ENCODE measurements at places on chromosomes 16 and 17.

DNA sequence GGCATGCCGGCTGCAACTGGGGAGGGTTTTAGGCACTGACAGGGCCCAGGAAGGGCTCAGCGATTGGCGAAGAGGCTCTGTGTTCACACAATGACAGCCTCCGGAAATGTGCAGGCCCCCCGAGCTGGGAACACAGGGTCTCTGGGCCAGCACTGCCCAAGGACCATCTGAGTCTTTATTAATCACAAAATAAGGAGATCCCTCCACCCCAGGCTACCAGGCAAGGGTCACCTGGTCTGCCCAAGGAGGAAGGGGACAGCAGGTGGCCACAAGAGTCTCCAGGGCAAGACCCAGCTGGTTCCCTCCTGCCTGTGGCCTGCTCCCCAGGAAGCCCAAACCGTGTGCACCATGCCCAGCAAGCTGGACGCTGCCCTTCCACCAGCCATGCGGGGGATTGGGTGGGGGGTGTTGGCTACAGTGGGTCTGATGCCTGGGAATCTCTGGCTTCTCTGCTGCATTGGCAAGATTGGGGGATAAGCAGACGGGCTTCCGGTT is 52.1 kb upstream of the TNRC6C start:
- DNase-seq = no peak

- DNase-seq = peak; percentile 28
These were observed 59.5 kb upstream of the GSE1 start for GRCh38 chr16:85553436-85554113.

DNA sequence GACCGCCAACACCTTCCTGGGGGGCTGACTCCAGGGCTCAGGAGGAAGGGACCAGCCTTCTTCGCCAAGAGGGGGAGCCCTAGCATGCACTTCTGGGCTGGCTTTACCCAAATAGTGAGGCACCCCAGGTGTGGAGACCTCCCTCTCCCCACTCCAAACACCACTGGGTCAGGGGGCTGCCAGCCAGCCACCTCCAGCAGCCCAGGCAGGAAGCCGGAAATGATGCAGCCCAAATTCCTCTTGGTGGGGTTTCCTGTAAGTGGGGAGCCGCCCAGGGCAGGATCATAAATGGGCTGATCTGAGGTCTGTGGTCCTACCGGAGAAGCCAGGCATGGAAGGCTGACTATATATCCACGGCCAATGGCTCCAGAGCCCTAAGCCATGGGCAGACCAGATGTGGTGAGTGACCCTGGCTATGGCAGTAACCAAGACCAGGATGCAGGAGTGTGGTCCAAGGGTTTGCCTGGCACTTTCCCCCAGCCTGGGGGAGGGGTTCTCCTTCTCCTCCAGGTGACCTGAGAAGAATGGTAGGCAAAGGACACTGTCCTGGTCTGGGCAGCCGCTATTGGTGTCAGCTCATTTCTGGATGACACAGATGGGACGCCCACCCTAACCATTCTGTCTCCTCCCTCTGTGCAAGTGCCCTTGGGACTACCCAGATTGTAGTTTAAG is 4.2 kb downstream of the GIT1 start:
- DNase-seq = no peak

DNA sequence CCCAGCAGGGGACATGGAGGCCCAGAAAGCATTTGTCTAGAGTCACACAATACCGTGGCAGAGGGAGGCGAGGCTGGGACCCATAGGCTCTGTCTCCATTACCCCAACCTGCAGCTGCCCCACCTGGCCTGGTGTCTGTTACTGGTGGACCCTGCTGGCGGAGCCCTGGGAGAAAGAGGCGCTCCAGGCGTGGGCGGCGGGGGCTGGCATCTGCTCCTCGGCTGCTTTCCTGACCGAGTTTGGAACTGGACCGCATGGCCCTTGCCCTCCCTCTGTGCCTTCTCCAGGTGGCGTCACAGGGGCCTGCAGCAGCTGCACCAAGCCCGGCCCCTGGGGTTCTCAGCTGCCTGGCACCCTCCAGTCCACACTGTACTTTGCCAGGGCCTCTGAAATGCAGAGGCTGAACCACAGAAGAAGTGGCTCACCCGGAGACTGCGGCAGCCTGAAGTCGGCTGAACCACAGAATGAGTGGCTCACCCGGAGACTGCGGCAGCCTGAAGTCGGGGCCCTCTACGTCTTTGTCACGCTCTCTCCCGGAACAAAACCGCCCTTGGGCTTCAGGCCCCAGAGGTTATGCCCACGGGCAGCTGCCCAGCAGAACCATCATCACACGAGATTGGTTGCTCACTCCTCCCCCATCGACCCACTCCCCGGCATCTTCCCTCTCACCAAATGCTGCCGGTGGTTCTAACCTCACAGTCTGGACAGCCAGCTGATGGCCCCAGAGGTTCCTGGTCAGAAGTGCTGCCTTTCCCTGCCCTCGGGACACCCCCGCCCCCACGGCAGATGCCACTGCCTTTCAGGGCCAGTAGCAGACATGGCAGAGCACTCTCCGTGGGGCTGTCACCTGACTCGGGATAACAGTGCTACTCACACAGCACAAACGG is 20.2 kb downstream of the CBFA2T3 start:
- DNase-seq = no peak

DNA sequence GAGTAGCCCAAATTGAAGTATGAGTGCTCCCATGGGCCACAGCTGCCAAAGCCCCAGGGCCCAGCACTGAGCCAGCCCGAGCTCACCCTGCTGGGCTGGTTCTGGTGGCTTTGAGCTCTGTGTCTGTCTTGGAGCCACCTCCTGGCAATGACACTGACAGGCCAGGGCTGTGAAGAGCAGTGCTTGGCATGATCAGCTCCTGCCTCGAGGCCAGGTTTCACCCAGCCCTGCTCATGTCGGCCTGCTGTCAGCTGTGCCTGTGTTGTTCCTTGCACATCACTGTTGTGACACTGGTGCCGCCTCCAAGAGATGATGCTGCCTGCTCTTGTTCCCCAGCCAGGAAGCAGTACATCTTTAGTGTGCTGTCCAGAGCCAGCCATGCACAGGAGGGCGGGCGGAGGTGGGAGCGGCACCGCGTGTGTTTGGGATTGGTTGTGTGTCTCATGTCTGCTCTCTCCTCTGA is 26.0 kb downstream of the PLD6 start:
- DNase-seq = peak; percentile 17

- DNase-seq = no peak
These were observed 10.7 kb downstream of the SGSM2 start for GRCh38 chr17:2347805-2348685.

- DNase-seq = no peak
These were observed 27.2 kb downstream of the SPNS2 start for GRCh38 chr17:4525691-4526397.

GRCh38 chr17:59899099-59899498 is 6.2 kb downstream of the RPS6KB1 start:
- no peak for DNase-seq

DNA sequence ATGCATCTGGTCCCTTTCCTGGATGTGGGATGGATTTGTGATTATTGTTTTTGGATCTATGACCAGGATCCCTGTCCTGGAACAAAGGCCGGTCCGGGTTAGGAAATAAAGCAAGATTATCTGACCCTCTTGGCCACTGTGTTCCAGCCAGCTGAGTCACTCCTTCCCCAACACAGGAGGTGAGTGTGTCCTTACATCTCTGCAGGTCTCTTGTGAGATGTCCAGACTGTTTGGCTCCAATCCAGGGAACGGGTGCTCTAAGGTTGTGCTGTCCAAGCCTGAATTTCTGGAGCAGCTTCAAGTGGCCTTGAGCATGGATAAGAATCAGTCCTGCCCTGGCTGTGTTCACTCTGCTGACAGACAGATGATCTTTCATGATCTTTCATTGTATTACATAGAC is 136.5 kb upstream of the CCL2 start:
- DNase-seq = no peak

- no peak for DNase-seq
These were observed 51.7 kb downstream of the NXN start for GRCh38 chr17:927611-928461.

DNA sequence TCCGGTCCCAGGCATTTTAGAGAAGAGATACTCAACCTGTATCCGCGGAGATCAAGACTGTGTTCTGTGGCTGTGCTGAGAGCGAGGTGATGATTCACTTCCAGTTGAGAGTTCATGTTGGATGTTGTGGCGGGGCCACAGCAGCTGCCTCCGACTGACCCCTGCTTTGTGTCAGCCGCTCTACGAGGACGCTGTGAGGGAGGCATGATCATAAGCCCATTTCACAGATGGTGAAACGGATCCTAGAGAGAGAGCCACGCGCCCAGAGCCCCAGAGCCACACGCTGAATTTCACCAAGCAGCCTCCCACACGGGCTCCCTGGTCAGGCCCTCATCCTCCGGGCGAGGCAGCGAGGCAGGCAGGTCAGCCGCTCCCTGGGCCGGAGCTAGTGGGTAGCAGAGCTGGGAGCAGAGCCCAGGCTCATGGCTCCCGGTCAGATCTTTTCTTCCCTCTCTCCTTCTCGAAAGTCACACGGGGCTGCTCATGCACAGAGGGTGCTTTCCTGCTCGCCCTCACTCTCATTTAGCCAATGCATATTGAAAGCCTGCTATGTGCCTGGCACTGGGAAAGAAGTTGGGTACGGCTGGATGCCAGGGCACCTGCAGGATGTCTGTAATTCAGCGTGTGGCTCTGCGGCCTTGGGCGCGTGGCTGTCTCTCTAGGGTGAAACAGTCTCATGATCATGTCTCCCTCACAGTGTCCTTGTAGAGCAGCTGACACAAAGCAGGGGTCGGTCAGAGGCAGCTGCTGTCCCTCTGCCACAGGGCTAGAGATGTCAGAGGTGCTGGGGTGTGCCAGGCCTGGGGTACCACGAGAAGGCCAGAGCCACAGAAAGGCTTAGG is 155.6 kb upstream of the CHMP6 start:
- no peak for DNase-seq

- no peak for DNase-seq
These were observed 16.4 kb upstream of the CUEDC1 start for GRCh38 chr17:57971572-57971971.

GRCh38 chr17:82534401-82534812 is 14.9 kb downstream of the FOXK2 start:
- DNase-seq = no peak

DNA sequence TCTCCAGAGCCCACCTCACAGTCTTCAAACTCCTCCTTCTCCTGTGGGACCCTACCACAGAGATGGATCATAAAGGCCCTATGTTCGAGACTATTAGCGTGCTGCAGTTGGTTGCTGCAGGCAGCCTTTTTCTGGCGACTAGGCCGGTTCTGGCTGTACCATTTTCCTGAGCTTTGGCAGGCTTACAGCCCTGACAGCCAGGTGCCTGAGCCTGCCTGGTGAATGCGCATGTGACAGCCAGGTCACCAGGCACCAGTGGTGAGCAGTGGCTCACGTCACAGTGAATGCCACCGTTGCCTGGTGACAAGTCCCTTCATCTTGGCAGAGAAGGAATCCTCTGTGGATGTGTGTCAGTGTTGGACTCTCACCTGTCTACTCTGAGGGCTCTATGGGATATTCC is 978.8 kb downstream of the KCNJ18 start:
- no peak for DNase-seq

- DNase-seq = peak; percentile 18
These were observed 118.5 kb downstream of the C16orf78 start for GRCh38 chr16:49491771-49492761.

GRCh38 chr16:82470016-82470415 is 156.8 kb upstream of the CDH13 start:
- no peak for DNase-seq

DNA sequence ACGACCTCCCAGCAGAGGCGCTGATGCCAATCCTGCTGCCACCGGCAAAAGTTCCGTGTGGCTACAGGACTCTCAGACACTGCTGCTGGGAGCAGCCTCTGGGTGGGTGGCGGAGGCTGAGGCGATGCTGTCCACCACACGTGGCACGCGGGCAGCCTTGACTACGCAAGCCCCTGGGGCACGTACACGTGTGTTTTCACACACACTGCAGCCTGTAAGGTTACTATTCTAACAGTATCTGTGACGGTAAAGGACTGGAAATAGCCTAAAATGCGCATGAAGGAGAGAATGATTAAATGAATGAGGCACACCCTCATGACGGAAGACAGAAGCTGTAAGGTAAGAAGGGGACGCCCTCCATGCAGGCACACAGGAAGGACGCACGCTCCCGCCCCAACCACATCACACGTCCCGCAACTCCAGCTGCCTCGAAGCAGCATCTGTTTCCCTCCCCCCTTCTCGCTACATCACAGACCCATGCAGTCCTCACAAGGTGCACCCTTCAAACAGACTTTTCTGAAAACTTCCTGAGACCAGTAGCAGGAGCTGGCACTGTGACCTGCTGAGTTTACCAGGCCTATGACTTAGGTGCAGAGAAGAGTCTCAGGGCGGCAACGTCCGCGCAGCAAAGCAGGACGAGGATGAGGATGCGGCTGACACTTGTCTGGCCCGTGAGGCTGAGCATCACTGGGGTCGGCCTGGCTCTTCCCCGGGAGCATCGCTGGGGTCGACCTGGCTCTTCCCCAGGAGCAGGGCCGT is 28.7 kb upstream of the FASN start:
- peak; percentile 69 for DNase-seq

DNA sequence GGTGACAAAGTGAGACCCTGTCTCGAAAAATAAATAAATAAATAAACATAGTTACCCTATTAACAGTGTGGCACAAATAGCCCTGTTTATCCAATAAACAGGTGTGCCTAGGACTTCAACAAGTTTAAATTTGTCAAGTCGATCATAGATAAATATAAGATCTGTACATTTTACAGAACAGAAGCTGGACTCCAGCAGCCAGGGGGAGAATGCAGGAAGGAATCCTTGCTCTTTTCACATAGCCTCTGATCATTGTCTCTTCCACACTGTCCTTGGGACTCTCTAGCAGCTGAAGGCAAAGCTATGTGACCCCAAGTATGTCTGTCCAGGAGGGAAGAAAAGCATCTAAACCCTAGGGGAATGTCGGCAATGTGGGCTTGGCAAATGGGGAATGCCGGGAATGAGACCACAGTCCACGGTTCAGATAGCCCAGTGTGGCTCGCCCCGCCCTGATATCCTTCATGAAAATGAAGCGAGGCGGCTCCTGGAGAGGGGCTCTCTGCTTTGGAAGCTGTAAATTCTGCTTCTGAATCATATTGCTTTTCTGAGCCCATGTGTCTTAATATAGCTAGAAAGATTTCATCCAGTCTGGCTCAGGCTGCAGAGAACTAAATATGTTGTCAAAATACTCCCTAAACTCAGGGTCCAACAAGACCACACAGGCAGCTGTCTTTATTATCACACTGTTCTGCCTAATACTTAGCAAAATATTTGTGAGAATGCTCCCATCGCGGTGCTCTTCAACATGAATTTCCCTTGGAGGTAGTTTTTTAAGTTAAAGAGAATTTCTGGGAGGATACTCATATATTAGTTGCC is 24.9 kb upstream of the GRB2 start:
- DNase-seq = no peak

DNA sequence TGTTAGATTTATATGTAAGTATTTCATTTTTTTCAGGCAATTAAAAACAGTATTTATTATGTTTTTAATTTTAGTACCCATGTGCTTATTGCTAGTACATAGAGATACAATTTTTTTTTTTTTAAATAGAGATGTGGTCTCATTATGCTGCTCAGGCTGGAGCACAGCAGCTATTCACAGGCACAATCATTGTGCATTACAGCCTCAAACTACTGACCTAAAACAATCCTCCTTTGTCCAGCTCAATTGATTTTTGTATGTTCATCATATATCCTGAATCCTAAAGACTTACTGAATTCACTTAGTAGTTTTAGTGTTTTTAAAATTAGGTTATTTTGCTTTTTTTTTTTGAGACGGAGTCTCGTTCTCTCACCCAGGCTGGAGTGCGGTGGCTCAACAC is 26.3 kb downstream of the SPECC1 start:
- DNase-seq = no peak

- no peak for DNase-seq
These were observed 40.3 kb upstream of the MRPS23 start for GRCh38 chr17:57889892-57890856.

GRCh38 chr17:36742267-36743000 is 141.1 kb downstream of the MRM1 start:
- no peak for DNase-seq

Data from stimulated activated CD4-positive, alpha-beta T cell treated with anti-CD3 and anti-CD28 coated beads, Interleukin-1b, Interleukin-23, amount 100 ng/mL, for 48 hours (primary cell).